ENCODE measurements at places on chromosomes 3 and 15.

- DNase-seq, result no peak
Measured at GRCh38 chr15:51499379-51499976, 123.1 kb downstream of the DMXL2 start.

DNA sequence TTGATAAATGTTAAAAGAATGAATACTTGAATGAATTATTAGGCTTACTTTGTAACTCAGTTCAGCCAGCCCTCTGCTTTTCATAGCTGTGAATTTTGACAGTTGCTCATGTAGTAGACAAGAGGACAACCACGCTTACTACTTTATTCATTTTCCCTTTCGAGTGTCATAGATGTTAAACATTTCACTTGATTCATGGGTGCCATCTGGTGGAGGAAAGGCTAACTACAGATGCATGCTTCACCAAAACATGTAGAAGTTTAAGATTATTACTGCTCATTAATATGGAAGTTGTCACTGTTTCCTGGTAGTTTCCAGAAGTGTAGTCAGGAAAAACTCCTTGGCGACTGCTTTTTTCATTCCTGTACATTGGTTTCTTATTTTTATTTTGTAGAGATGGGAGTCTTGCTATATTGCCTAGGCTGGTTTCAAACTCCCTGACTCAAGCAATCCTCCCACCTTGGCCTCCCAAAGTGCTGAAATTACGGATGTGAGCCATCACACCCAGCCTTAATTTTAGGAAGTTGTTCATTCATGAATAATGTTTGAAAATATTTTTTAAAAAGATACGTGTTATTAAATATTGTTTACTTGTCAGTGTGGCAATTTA is 163.2 kb downstream of the B3GALNT1 start:
- peak; percentile 64 for DNase-seq

- peak; percentile 79 for DNase-seq
Measured at GRCh38 chr15:57703387-57703786, 3.1 kb upstream of the POLR2M start.

DNA sequence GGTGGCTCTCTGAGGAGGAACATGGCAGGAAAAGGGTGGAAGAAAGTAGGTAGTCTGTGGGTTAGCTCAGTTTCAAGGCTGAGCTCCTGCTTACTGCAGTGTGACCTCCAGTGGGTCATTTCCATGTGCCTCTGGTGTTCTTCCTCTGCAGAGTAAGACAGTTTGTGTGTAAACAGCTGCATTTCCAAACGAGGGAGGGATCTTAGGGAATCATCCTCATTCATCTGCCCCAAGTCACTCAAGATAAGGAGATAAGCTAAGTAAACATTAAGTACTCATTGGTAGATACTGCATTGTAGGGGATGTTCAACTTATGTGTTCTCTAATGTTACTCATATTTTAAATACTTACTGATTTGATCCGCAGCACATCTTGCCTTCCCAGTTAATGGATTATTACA is 83.6 kb downstream of the CLSTN2 start:
- no peak for DNase-seq

DNA sequence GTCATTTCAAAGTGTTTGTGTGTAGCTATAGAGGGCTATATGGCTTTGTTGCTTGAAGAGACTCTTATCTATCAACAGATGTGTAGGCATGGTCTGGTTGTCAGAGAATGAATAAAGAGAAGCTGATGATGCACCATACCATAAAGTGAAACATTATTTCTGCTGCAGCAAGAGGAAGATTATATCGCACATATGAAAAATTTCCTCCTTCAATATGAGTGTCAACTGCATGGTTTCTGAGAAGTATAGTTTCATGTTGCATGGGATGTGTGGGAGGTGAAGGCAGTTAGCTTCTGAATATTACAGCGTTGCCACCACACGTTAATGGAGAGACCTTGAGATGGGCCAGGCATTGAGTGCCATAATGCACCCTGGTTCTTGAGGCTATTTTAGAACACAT is 217.9 kb downstream of the SATB1 start:
- no peak for DNase-seq

GRCh38 chr3:169383770-169384169 is 279.7 kb downstream of the MECOM start:
- no peak for DNase-seq

DNA sequence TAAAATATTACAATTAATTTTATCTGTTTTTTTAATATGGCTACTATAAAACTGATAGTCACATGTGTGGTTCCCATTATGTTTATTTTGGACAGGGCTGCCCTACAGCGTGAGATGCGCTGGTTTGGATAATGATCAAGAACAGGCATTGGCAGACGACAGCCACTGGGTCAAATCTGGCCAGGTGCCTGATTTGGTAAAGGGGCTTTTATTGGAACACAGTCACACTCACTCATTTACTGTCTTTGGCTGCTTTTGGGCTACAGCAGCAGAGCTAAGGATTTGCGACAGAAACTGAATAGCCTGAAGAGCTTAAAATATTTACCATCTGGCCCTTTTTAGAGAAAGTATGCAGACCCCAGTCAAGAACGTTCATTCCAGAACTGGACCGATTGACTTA is 724.2 kb upstream of the CFAP20DC start:
- no peak for DNase-seq

- DNase-seq, result no peak
Measured at GRCh38 chr3:157695586-157695985, 192.4 kb upstream of the VEPH1 start.

- DNase-seq, result no peak
Measured at GRCh38 chr3:99795573-99795972, 22.1 kb upstream of the CMSS1 start.

DNA sequence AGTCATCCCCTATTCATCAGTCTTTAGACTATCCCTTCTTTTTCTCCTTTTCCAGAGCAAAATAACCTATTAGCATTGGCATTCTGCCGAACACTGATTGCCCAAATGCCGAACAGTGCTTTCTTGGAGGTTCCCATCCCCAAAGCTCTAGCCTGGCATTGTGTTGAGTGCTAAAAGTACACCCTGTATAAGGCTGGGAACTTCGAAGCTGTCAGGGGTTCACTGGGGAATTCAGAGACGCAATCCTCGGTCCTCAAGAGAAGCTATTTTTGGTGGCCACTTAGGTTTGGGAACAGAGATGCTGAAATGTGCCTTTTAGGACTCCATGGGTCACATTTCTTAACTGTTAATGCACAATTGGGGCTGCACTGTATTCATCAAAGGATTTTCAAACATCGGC is 8.4 kb downstream of the FRMD5 start:
- no peak for DNase-seq

DNA sequence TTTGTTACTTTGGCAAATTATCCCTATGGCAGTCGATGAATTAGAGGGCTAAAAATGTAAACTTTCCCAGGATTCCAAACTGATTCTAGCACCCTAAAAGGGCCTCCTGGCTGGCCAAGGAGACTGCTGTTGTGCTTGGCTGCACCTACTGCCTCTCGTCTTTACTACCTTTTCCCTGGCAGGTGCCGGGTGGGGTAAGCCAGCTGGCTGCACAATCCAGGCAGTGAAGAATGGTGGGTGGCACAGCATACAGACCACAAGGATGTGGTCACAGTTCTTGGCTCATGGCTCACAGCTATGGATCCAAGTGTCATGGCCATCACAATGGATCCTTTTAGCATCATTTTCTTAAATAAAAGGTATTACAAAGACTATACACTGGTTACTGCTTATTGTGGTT is 20.7 kb upstream of the SLC25A26 start:
- DNase-seq, result no peak

DNA sequence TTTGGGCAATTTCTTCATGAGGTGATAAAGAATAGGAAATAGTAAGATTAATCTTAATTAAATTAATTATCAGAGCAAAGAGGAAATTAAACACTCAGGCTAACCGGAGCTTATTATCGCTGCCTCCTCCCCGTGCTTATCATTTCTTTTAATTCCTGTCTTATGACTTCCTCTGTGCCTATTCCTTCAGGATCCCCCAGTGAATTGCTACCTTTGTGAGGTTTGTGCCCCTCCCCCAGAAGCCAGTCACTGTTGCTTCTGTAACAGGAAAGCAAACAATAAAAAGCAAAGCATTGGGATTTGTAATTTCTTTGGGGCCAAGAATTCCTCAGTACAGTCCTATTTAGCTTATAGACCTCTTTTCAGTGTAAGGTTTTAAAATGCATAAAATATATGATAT is 164.5 kb downstream of the CADPS start:
- DNase-seq, result no peak

DNA sequence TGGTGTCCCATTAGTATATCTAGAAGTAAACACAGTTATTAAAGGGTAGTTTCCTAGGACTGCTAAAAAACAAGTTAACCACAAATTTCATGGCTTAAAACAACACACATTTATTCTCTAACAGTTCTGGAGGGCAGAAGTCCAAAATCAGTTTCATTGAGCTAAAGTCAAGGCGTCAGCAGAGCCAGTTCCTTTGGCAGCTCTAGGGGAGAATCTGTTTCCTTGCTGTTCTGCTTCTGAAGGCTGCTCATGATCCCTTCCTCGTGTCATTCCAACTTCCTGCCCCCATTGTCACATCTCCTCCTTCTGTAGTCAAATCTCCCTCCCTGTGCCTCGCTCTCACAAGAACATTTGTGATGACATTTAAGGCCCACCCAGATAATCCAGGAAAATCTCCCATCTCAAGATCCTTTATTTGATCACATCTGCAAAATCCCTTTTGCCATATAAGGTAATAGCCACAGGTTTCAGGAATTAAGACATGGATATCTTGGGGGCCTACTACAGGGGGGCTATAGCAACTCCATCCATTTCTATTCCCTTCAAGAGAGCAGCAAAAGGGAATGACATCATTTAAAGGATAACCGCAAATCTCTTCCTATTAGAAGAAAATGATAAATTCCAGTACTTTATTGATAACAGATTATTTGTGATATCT is 50.1 kb downstream of the GPR176 start:
- no peak for DNase-seq
